ENCODE measurements at places on chromosomes 7 and 10.

GRCh38 chr10:117680601-117681000 lies 138.1 kb downstream of the EMX2 start:
- DNase-seq = no peak

- DNase-seq = no peak
Observed at GRCh38 chr7:42099470-42100155, 137.4 kb downstream of the GLI3 start.

DNA sequence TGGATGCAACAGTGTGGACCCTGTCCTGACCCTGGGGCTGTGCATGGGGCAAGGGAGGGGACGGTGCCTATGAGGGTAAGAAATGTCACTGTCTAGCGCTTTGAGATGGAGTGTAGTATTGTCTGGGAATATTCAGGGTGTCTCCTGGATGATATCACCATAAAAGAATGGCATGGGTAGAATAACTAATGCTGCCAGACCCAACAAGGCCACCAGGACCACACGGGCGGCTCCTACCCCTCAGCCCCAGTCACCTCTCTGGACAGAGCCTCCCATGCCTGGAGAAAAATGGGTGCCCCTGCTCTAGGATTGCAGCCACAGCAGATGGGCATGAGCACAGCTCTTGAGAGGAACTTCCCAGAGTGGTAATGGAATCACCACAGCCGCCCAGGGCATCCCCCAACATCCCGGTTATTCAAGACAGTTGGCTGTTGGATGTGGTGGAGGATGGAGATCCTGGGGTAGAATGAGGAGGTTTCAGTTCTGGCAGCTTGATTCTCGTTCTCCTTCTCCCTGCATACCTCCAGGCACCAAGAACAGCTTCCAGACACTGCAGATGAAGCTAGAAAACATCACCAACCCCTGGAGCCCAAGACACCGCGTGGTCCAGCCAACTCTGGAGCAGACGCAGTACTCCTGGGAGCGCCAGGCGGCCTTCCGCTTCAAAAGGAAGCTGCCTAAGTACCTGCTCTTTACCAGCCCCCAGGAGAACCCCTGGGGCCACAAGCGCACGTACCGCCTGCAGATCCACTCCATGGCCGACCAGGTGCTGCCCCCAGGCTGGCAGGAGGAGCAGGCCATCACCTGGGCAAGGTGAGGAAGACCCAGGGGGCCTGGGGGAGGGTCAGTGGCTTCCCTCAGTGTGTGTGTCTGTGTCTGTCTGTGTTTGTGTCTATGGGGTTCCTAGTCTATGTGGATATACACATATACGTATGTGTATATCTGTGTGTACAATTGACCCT lies 6.2 kb downstream of the AOC1 start:
- no peak for DNase-seq

GRCh38 chr7:20307119-20307518 lies 23.6 kb upstream of the ITGB8 start:
- DNase-seq = no peak

- DNase-seq = no peak
Observed at GRCh38 chr7:121048195-121048594, 59.7 kb downstream of the CPED1 start.

GRCh38 chr10:63173468-63174232 lies 40.5 kb downstream of the NRBF2 start:
- no peak for DNase-seq

DNA sequence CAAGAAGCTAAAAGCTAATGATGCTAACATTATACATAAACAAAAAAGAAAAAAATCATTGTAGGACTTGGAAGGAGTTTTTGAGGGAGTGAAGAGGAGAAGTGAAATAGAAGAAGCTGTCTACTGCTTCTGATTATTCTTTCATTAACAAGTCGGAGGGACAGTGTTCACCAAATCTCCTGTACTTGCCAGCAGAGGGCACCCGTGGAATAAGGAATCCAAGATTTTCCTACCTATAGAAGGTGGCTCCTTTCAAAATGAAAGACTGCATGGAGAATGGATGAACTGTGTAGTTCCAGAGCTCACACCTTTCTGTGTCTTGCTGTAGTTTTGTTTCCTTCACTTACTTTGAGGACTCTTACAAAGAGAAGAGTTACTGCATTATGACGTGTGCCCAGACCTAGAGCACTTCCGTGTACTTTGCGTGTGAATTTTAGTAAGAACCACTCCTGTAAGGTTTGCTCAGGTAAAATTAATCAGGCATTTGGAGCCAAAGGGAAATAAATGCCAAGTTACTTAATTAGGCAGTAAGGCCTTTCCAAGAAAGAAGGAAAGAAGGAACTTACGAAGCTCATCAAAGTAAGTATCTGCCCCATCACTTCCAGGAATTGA lies 145.1 kb downstream of the SEMA3D start:
- no peak for DNase-seq

- no peak for DNase-seq
Observed at GRCh38 chr10:91511549-91512330, 101.6 kb downstream of the HECTD2 start.

DNA sequence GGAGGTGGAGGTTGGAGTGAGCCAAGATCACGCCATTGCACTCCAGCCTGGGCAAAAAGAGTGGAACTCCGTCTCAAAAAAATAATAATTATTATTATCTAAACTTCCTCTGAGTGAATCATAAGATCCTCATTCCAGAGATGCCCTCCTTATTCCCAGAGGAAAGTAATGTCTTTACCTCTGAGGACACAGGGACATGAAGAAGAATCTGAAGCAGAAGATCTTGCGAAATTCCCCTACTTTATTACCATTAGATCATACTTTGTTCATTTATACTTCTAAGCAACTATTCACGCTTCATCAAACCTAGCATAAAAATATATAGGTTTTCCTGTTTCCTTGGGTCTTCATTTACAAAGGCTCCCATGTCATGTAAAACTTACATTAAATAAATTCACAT lies 143.1 kb downstream of the ETV1 start:
- DNase-seq = no peak

DNA sequence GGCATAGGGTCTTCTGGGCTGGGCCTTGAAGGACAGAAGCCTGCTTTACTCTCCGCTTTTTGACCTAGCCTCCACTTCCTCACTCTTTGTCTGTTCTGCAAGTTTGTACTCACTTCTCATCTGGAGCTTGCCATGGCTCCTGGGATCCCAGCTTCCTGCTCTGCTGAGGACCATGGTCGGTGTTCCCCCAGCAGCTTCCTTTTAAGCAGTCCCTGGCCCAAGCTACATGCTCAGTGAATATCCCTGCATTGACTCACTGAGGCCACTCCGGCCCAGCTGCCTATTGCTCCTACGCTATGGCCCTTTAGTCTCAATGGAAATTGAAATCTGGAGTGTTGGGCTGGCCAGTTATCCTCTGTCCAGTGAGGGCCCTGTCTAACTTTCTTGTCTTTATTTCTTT lies 427.7 kb downstream of the RPS24 start:
- DNase-seq = no peak
